NCI-H1694 treated with DMSO at 0.1 percent for 48 hours (cell line): ENCODE measurements at places on chromosomes 4 and X.

DNA sequence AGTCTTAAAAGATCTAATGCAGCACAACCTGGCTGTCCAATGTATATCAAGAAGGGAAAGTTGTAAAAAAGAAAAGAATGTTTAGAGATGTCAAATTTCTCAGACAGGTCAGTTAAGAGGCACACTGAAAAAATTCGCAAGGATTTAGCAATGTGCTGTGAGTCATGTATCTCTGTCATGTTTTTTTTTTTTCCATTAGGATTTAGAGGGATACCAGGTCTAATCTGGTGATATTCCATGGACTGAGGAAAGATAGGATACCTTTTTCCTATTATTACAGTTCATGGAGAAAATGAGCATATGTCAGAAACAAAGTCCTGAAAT, 815.4 kb upstream of the PCDH10 start:
- no peak for DNase-seq

- no peak for DNase-seq
Measured at GRCh38 chr4:67082746-67083145, 462.6 kb downstream of the CENPC start.

DNA sequence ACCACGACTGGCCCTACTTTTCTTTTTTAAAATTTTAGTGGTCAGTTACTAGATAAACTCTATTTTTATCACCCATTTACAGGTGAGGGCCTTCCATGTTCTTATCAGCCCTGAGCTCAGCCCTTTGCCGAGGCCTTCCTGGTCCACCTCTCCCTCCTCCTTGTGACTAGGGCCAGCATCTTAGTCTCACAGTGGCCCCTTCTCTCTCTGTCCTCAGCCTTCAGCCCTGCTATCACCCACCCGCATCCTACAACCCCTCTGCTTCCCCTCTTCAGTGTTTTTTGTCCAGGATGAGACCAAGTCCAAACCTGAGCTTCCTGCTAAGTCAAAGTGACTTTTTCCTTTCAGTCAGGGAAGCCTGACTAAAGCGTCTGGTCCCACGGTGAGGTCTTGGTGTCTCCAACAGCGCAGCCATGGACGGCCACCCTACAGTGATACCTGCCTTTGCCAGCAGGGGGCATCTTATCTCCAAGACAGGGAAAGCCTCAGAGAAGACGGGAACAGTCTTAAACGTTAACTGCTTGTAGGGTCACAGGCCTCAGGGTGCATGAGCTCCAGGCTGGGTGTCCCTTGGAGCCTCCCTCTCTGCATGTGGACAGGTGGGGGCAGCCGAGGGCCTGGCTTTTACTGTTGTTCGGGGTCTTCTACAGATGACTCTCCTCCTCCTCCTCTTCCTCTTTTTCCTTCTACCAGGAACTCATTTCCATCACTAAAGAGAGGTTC, 11.7 kb upstream of the GAGE10 start:
- DNase-seq: peak; percentile 10

DNA sequence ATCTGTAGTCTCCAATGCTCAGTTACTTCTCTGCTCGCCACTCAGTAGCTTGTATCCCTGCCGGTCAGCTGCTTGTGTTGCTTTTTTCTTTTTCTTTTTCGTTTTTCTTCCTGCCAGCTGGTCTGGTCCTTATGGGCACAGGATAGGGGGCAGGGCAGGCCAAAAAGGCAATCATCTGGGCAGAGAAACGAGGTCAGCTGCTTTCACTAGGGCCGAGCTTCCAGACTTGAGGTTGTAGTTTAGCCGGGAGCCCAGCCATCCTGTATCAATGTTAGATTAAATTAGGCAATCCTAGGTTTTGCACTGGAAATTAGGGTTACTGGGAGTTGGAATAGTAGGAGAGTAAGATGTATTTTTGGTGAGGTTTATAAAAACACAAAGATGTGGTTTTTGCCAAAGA, 3.4 kb downstream of the ARSF start:
- no peak for DNase-seq

GRCh38 chr4:181848357-181848756, 394.8 kb upstream of the TENM3 start:
- DNase-seq: no peak

GRCh38 chrX:139596068-139596467, 65.5 kb downstream of the F9 start:
- DNase-seq: no peak

GRCh38 chr4:117560329-117560728, 474.0 kb upstream of the NDST3 start:
- DNase-seq: peak; percentile 16

DNA sequence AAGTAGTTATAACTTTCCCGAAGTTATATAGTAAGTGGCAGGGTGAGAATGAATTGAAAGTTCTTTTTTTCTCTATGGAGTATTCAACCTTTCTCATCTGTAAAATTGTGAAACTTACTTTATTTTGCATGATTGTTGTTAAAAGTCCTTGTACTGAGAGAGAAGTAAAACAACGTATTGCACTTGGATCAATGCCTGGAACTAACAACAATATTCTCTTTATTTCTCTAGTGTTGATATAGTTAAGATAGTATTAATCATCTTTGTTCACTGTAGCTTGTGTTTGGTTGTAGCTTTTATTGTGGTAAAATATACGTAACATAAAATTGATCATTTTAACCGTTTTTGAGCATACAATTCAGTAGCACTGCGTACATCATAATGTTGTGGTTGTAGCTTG, 48.7 kb downstream of the STIM2 start:
- no peak for DNase-seq

DNA sequence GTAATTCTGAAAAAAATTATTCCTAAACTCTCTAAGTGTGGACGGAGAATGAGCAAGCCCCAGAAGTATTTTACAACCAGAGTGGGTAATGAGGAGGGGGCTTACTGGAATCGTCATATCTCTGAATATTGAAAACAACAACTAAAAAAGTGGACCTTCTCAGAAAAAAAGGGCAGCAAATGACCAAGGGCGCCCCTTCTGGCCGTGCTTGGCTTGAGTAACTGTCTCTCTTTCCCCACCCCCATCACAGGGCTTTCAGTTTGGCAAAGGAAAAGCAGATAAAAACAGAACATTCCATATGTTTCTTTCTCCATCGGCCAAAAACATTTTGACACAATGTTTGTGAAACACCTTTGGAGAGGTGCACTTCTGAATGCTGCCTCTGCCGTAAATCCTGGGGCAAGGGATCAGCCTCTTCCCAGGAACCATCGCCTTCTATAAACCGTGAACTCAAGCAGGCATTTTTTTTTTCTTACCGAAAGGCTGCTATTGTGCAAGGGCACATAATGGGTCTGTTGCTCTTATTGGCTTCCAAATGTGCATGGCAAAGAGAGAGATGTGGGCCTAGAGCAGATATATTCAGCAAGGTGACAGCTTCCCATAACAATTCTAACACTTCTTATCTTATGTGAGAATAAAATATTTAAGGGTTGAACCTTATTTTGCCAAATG, 115.4 kb downstream of the PARM1 start:
- DNase-seq: no peak

DNA sequence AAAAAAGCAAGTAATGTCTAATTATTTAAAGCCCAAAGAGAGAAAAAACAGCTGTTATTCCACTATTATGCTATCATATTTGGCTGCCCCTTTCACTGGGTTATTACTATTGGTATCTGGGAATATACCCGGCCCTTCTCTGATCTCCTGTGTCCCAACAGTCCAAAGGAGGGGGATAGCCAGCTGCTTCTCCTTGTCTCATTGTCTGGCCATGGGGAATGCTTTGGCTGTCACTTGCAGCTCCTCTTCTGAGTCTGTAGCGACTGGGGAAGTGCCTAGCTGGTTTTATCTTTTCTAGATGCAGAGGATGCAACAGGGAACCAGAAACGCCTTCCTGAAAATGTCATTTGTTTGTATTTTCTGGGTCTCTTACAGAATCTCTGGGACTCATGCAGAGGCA, 33.9 kb downstream of the MGARP start:
- no peak for DNase-seq
